Fibroblast of the aortic adventitia (primary cell): ENCODE measurements at places on chromosomes 12 and 14. TPM values are rescaled to one million over a fixed set of nuclear protein-coding genes. Genes with fewer than 3 reads are reported as not detected.

GRCh38 chr12:112989806-112990205, 11.5 kb downstream of the OAS2 start:
- DNase-seq = no peak

DNA sequence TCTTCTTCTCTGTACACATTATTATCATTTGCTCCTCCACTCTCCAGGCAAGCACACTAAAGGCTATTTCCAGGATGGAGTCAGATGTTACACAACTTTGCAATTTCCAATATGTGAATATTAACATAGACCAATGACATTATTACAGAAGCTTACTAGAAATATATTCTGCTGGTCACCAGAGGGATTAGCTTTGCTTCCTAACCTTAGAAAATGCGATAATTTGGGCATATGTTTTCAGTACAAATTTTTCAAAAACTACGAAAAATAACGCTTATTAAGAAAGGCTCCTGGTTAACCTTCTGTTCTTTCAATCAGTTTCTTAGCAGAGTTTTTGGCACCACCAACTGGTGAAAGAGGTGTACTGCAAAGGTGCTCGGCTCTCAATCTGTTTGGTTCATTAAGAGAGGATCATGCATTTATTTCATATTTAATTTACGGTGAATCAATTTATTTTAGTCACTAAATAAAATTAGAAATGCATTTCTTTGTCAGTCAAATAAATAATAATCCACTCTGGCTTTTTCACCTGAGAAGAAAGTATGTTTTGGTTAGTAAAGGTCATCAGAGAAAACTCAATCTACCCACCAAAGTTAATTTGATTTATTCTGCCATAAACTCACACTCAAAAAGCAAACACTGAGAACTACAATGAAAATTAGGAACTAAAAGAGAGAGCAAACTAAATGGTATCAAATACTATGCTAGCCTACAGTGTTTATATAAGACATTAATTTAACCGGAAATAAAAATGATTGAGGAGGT, 39.2 kb downstream of the EFCAB11 start:
- DNase-seq = peak; percentile 85

CLEC4D gene
- not detected in 2 replicates for total RNA-seq

TMCC3 gene
- total RNA-seq = 0.65 and 0.72 TPM in 2 replicates

GRCh38 chr12:100258127-100258526, 8.8 kb downstream of the DEPDC4 start:
- DNase-seq = no peak

SLC25A47 gene
- not detected in 2 replicates for total RNA-seq
